ENCODE measurements at places on chromosomes 12 and 14.

- no peak for DNase-seq
Measured at GRCh38 chr12:51848841-51849735, 570 bp upstream of the FIGNL2 start.

- DNase-seq, result no peak
Measured at GRCh38 chr14:93909429-93910128, 17.6 kb upstream of the FAM181A start.

DNA sequence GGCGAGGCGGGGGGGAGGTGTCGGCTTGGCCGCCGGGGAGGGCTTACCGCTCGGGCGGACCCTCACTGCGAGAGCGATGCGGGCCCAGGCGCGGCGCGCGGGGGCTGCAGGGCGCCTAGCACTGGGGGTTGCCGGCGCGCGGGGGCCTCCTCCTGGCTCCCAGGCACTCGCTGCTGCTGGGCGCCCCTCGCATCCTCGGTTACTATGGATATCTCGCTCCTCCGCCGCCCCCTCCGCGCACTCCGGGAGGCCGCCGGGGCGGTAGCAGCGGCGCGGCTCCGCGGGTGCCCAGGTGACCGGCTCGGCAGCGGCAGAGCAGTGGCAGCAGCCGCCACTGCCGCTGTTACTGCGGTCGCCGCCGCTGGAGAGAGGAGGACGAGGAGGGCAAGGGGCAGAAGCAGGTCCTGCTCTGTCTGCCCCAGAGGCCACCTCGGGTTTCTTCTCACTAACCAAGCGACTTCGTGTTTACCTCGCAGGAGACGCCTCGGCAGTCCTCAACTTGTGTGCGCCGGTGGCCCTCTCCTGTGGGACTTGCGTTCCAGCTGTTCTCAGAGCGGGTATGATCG is 250.1 kb downstream of the APAF1 start:
- no peak for DNase-seq

GRCh38 chr12:28290262-28290661 is 100.0 kb downstream of the CCDC91 start:
- DNase-seq, result peak; percentile 9

DNA sequence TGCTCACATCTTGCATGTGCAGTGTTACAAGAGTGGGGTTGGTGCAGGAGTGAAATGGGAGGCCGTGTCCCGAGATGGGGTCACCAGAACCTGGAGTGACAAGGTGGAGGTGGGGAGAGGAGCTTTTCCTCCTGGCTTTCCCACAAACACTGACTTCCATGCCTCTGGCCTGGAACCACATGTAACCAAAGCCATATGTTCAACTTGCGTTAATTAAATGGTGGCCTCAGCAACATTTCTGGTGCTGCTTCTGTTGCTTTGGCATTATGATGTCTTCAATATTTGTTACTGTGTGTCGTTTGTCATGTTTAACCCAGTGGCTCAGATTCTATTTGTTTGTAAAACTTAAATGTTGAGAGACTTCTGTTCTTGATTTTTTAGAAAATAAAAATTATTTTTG is 110.2 kb downstream of the VCPKMT start:
- no peak for DNase-seq

DNA sequence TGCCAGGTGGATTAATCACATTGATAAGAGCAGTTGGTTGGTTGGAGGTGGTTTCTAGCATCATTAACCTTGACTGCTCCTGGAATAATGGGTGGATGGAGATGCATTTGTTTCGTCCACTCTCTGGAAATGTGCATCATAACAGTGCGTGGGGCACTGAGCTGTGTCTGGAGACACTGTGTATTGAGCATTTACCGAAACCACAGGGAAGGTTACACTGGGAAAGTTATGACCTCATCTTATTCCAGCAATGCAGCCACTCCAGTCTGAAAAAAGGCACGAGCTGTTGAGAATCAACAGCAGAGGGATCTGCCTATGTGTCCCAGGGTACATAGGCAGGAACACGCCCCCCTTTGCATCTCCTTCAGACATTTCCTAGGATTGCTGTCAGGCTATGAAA is 27.2 kb downstream of the RNFT2 start:
- no peak for DNase-seq

DNA sequence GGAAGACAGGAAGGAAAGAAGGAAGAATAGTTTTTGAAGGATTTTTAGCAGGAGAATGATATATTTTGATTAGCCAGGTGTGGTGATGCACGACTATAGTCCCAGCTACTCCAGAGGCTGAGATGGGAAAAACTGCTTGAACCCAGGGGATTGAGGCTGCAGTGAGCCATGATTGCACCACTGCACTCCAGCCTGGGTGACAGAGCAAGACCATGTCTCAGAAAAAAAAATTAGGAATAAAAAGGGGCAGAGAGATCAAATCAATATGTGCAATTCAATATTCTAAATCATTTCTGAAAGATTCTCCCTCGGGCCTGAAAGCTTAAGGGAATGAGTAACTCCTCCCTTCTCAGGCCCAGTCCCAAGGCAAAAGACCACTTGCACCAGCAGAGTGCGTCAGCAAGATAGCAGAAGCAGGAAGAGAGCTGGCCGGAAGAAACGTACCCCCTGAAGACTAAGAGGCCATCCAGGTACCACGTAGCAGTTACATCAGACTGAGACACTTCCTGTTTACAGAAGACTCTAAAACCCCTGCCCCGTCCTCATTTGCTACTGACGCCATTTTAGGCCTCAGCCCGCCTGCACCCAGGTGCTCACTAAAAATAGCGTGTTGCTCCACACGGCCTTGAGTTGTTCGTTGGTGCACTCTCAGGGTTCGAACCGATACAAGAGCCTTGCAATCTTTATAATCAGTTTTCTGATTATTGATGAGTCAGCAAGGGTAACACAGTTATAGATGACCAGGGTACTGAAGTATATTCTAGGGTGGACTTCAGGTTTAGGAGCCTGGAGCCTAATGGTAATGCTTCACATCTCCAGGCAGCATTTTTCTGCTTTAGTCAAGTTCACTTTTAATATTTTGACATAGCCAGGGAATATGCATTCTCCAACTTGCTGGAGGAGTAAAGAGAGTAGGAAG is 57.7 kb upstream of the CSRP2 start:
- DNase-seq, result no peak

DNA sequence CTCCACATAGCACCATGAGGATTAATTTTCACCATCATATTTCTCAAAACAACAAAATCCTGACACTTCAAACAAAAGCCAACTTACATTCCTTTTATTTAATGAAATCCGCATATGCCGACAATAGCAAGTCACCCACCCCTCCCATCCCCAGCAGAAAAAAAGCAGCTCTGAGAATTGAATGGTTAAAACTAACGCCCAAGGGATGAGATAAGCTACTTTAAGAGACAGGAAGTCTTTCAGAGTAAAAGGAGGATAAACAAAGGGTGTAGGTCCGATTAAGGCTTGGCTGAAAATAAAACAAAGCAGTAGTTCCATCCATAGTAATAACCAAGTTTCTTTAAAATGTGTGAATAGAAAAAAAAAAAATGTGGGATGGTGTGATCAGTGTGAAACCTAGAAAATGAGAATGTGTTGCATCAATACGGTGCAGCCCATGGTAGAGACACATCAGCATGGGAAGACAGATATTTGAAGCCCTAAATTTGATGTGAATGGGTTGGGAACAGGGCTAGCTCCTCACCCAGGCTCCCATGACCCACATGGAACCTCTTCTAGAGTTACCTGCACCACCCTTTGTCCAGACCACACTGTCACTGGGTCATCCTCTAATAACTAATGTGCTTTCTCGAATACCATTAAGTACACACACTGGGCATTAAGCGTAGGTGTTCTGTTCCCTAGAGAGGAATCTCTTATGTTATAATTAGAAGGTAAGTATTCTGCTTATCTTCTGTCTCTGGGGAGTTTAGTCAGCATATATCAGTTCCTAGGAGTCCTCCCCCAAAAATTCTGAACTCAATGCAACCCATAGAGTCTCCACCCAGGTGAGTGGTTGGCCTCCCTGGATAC is 31.7 kb downstream of the RTRAF start:
- DNase-seq, result no peak

- no peak for DNase-seq
Measured at GRCh38 chr12:104234926-104235499, 19.4 kb downstream of the TXNRD1 start.

DNA sequence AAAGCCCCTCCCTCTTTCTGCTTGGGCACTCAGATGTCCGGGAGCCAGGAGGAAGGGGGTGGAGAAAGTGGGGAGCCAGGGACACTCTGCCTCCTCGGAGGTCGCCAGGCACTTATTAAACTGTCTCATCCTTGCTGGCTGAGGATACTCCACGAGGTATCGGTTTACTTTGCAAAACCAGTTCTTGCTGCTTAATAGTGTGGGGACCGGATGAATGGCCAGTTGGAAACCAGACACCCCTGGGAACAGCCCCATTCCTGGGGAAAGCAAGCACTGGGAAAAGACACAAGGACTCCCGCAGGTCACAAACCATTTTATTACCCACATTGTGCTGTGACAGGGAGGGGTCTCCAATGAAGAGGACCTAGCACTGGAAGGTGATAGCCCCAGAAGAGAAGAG is 34.2 kb downstream of the CCDC88C start:
- peak; percentile 76 for DNase-seq

DNA sequence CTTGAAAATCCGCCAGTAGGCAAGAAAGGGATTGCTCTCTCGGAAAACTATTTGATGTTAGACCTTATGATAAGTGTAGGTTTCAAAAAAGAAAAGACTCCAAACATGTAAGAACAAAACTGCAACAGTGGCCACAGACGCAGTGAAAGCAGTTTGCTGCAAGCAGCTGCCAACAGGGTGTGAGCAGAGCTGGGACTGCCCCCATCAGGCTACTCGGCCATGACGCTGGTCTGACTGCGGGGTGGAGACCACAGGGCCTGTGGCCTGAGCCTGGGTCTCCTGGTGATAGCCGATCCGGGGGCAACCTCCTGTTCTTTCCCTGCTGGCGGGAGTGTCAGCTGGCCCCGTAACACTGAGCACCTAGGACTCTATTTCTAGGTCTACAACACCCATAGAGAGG is 63.2 kb downstream of the AMN start:
- no peak for DNase-seq

DNA sequence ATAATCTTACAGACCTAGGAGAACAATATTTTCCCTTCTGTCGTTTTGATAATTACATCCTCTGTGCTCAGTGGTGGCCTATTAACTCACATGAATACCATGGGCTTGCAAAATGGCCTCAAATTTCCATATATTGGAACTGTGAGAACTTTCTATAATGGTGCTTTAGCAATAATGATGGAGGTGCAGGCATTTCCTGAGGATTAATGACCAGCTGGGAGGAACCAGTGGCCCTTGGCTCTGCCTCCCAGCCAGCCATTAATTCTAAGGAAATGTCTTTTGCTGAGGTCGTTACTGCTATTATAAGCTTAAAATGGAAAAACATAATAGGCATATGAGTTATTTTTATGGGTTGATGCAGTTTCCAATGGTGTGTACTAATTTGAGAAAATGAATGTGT is 33.6 kb downstream of the HMGA2 start:
- no peak for DNase-seq
